ENCODE measurements at places on chromosomes 11 and 22. TPM values are rescaled to one million over a fixed set of nuclear protein-coding genes. Genes with fewer than 3 reads are reported as not detected.

- DNase-seq, result no peak
Measured at GRCh38 chr22:21753374-21754111, 17.9 kb upstream of the YPEL1 start.

DNA sequence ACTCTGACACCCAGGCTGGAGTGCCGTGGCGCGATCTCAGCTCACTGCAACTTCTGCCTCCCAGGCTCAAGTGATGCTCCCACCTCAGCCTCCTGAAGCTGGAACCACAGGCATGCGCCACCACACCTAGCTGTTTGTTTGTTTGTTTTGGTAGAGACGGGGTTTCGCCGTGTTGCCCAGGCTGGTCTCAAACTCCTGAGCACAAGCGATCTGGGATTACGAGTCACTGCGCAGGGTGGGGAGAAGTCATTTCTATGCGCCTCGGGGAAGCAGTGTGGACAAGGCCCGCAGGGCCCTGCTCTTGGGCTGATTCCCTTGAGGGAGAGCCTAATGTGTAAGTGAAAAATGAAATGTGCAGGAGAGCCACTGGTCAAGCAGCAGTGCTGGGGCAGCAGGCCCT, 19.6 kb upstream of the SEPTIN5 start:
- no peak for DNase-seq

DNA sequence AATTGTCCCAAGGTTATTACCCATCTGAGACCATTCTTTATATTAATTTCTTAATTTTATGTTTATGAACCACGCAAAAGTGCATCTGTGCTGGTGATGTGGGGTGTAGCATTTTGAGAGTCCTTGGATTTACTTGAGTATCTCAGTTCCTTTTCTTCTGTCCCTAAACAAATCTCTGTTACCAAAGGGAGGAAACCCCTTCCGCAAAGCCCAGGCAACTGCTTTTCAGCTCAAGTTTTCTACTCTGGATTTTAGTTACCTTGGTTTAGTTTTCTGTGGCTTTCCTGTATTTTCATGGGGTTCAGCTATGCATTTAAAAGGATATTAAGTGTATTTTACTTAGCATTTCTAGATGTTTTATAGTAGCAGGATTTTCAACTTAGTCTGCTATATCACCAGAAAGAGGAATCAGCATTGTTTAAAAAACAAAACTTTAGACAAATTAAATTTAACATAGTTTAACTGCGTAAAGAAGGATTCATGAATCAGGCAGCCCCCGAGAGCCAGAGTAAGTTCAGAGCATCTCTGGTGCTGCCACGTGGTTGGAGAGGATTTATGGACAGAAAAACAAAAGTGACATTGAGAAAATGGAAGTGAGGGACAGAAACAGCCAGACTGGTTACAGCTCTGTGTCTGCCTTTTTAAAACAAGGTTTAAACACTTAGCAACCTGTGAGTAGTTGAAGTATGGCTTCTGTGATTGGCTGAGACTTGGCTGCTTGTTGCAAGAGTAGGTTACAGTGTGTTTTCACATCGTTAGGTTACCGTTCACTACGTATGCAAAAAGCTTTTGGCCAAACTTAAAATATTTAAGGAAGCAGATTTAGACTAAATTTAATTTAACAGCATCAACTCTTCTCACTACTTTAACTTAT, 9.6 kb downstream of the ADM start:
- DNase-seq, result no peak

- no peak for DNase-seq
Measured at GRCh38 chr11:68956142-68956541, 24.6 kb downstream of the MRGPRD start.

GRCh38 chr11:10749476-10749875, 1.6 kb upstream of the CTR9 start:
- DNase-seq, result no peak

Gene OR52E8
- total RNA-seq, result not detected

Data from Calu3 (cell line).